Sigmoid colon (tissue), 7 donors: ENCODE measurements at places on chromosomes 12 and 14. TPM values are rescaled to one million over a fixed set of nuclear protein-coding genes. Genes with fewer than 3 reads are reported as not detected.

DNA sequence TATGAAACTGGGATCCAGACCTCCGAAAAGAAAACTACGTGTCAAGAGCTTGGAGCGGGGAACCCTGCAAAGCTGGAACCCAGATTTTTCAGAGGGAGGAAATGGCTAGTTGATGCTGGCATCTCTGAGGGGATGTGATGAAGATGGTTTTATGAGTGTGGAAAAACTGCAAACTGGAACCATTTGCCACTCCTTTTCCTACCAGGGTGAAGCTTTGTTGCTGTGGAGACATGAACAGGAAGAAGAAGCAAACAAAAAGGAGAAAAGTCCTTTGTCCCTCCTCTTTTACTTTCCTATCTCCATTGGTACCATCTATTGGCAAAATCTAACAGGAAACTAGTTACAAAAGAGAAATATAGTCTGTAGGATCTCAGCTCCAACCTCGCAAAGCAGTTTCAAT is 39.2 kb downstream of the CDK17 start:
- peak overlapping the region; percentile 51 for H3K27ac ChIP-seq
- H3K27me3 ChIP-seq = no peaks in the 10 kb centered on the region
- no peaks in the 10 kb centered on the region for H3K4me1 ChIP-seq
- no peaks in the 10 kb centered on the region for H3K36me3 ChIP-seq

GRCh38 chr12:124640056-124640455 is 72.6 kb upstream of the NCOR2 start:
- no peaks in the 10 kb centered on the region for H3K36me3 ChIP-seq
- no peak overlapping the region for H3K4me3 ChIP-seq
- no peaks in the 10 kb centered on the region for H3K27me3 ChIP-seq
- DNase-seq = no peak
- peaks cover 23% of the 10 kb centered on the region for H3K4me1 ChIP-seq

- H3K4me3 ChIP-seq = no peak overlapping the region
- no peak overlapping the region for H3K27ac ChIP-seq
- no peaks in the 10 kb centered on the region for H3K27me3 ChIP-seq
- no peak for DNase-seq
Measured at GRCh38 chr12:26032719-26033241, 74.3 kb downstream of the RASSF8 start.

SOX5 gene
- 0.23 TPM for polyA plus RNA-seq

DNA sequence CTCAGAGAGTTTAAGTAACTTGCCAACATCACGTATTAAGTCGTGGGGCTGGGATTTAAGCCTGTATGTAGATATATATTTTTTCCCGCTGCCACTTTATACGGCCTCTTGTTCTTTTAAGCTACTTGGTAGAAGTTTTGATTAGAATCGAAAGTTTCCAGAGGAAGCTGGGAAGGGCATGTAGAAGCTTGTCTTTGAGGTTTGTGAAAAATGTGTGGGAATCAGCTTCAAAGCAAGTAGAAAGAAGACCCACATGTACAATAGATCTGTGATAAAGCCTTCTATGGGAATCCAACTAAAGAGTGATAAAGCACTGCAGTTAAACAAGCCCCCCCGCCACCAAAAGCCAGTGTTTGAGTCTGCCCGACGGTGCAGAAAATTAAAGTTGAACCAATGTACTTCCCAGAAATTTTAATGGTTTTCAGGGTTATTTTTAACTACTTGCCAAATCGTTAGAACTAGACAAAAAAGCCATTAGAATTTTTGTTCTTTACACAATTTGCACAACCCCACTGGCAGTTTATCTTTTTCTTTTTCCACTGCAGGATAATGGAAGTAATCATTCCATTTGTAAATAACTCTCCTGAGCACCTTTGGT is 25.5 kb downstream of the SERPINA11 start:
- H3K4me3 ChIP-seq = no peak overlapping the region
- no peak overlapping the region for H3K27ac ChIP-seq
- DNase-seq = no peak
- peaks cover 14% of the 10 kb centered on the region for H3K27me3 ChIP-seq
- H3K4me1 ChIP-seq = no peaks in the 10 kb centered on the region

GRCh38 chr12:41511247-41511646 is 323.1 kb downstream of the PDZRN4 start:
- no peak overlapping the region for H3K27ac ChIP-seq
- DNase-seq = no peak
- no peak overlapping the region for H3K4me3 ChIP-seq
- peaks cover 24% of the 10 kb centered on the region for H3K36me3 ChIP-seq

DNA sequence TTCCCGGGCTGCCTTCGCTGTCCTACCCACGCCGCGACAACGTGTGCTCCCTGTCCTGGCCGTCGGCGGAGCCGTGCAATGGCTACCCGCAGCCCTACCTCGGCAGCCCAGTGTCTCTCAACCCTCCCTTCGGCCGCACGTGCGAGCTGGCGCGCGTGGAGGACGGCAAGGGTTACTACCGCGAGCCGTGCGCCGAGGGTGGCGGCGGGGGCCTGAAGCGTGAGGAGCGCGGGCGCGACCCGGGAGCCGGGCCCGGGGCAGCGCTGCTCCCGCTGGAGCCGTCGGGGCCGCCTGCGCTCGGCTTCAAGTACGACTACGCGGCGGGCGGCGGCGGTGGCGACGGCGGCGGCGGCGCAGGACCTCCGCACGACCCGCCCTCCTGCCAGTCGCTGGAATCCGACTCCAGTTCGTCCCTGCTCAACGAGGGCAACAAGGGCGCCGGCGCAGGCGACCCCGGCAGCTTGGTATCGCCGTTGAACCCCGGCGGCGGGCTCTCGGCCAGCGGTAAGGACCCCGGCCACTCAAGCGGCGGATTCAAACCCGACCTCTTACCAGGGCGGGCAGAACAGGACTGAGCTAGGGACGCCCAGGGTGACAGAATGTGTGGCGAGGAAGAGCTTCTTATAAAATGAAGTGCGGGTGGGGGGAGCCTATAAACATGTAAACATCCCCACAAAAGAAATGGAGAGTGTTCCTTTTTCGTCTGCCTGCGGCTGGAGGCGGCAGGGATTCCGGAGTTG is 503 bp downstream of the HOXC12 start:
- H3K27me3 ChIP-seq = peaks cover 100% of the 10 kb centered on the region
- no peak overlapping the region for H3K27ac ChIP-seq
- H3K4me3 ChIP-seq = no peak overlapping the region
- H3K4me1 ChIP-seq = peaks cover 12% of the 10 kb centered on the region

DNA sequence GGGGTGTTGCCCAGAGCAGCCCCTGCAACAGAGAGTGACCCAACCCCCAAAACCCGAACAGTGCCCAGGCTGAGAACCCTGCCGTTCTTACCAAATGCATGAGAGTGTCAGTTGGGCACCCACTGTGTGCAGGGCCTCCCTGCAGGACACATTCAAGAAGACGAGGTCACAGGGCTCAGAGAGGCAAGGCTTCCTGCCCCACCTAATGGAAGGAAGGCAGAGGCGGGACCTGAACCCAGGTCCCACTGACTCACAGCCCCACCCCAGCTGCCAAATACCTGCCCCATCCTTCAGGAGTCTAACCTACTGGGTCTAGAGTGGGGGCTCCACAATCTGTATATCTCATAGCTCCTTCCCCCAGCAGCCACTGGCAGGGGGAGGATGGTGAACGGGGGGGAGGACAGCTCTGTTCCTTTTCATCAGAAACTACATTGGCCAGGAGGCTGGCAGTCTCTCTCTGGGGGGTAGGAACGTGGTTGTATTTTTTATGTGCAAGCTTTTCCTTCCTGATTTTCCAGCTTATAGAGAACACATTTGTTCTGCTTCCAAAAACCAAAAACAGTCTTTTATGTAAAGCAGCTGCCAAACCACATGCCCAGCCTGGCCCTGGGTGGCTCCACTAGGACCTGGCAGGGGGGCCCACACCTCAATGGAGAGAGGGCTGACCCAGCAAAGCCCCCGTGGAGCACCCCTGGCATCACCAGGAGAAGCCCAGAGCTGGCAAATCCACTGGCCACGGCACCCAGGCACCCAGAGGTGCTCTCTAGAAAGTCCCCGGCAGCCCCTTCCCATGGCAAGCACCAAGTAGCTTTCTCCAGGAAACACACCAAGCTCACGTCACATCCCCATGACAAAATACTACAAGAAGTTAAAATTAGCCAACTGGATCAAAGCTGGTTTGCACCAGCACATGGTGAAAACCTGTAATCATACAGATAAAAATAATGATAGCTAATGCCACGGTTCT is 17.0 kb downstream of the NCOR2 start:
- H3K27ac ChIP-seq = peak overlapping the region; percentile 86
- H3K27me3 ChIP-seq = no peaks in the 10 kb centered on the region
- peaks cover 84% of the 10 kb centered on the region for H3K4me1 ChIP-seq

GRCh38 chr14:92325835-92326234 is 2.9 kb downstream of the SLC24A4 start:
- H3K36me3 ChIP-seq = no peaks in the 10 kb centered on the region
- H3K4me3 ChIP-seq = no peak overlapping the region
- H3K27ac ChIP-seq = no peak overlapping the region

DNA sequence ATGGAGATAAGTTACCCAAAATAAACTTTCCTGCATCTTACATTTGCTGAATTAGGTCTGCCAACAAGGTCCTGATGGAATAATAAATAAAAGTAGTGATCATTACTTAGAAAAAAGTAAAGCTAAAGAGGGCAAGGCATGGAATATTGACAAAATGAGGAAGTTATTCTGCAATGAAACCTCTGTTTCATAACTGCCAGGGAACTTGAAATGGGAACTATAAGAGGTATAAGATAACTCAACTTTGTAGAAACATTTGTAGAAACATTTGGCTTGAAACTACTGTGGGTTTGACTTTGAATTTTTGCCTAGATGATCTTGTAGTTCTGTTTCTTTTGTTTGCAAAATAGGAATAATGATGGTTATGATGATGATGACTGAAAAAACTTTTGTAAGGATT is 18.7 kb upstream of the YBX3 start:
- no peak for DNase-seq
- no peak overlapping the region for H3K4me3 ChIP-seq
- H3K36me3 ChIP-seq = no peaks in the 10 kb centered on the region
- no peak overlapping the region for H3K27ac ChIP-seq
